ENCODE measurements at places on chromosomes 4 and X. TPM values are rescaled to one million over a fixed set of nuclear protein-coding genes. Genes with fewer than 3 reads are reported as not detected.

RHOH gene
- total RNA-seq: 121 TPM

DSPP gene
- total RNA-seq: not detected

UGT2B10 gene
- total RNA-seq: not detected

COL4A6 gene
- not detected for total RNA-seq

TMEM129 gene
- total RNA-seq: 17.8 TPM

SSX4B gene
- not detected for total RNA-seq

OTUD6A gene
- total RNA-seq: not detected

NHSL2 gene
- 0.88 TPM for total RNA-seq

MMRN1 gene
- total RNA-seq: not detected

TMEM271 gene
- total RNA-seq: not detected

GPC4 gene
- not detected for total RNA-seq

Measured in activated CD8-positive, alpha-beta T cell treated with anti-CD3 and anti-CD28 coated beads for 36 hours (primary cell).